ENCODE measurements at places on chromosomes 4 and X.

DNA sequence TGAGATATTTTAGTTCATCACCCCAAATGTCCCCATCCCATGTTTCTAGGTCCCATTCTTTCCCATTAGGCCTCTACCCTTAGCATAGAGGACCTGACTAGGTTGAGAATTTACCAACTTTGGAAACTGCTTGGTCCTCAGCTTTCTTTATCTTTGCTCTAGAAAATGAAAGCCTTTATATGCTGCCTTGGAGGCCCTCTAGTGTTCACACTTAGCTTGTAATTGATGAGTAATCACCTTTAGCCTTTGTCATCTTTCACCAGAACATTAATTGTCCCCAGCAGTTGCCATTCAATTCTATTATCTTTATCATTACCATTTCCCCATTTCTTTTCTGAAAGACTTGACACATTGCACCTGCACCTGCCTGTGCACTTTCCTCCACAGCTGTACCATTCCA lies 589.2 kb upstream of the NR3C2 start:
- H3K36me3 ChIP-seq = no peaks in the 10 kb centered on the region
- no peak overlapping the region for H3K27ac ChIP-seq
- H3K4me1 ChIP-seq = no peaks in the 10 kb centered on the region
- H3K27me3 ChIP-seq = no peaks in the 10 kb centered on the region

DNA sequence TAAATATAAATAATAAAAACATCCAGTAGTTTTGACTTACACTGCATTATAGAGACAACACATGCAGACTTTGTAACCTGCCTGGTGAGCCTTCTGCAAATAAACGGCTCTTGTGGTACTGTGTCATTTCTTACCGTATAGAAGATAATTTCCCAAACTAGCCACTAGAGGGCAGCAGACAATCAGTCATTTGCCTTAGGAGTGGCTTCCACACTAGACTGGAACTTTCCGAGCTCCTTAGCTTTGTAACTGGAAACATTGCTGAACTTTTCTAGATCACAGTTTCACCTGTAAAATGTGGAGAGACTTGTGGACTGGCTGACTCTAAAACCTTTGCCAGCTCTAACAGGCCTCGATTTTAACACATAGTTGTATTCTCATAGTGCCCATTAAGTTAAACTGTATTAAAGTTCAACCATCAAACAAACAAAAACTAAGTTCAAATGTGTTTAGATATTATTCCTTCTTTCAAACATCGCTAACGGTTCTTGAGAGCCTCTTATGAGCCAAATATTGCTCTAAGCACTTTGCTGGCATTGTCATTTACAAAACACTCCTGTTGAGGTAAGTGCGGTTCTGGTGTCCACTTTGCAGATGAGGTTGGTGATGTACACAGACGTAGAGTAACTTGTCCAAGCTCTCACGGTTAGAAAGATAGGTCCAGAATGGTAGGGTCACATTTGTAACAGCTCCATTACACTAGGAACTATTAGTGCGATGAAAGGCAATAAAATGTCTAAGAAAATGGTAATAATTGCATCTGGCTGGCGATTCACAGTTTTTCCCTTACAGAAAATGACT lies 345.5 kb downstream of the ANK2 start:
- H3K27ac ChIP-seq = no peak overlapping the region
- no peak for DNase-seq
- peaks cover 12% of the 10 kb centered on the region for H3K4me1 ChIP-seq
- H3K27me3 ChIP-seq = no peaks in the 10 kb centered on the region
- no peaks in the 10 kb centered on the region for H3K36me3 ChIP-seq
- H3K4me3 ChIP-seq = no peak overlapping the region

- H3K27ac ChIP-seq = no peak overlapping the region
Measured at GRCh38 chr4:129748991-129749390, 653.0 kb downstream of the C4orf33 start.

- H3K4me1 ChIP-seq = no peaks in the 10 kb centered on the region
- H3K4me3 ChIP-seq = no peak overlapping the region
- H3K27me3 ChIP-seq = no peaks in the 10 kb centered on the region
- DNase-seq = no peak
- peaks cover 22% of the 10 kb centered on the region for H3K36me3 ChIP-seq
- H3K27ac ChIP-seq = no peak overlapping the region
Measured at GRCh38 chrX:54818221-54818620, 10.7 kb downstream of the MAGED2 start.

DNA sequence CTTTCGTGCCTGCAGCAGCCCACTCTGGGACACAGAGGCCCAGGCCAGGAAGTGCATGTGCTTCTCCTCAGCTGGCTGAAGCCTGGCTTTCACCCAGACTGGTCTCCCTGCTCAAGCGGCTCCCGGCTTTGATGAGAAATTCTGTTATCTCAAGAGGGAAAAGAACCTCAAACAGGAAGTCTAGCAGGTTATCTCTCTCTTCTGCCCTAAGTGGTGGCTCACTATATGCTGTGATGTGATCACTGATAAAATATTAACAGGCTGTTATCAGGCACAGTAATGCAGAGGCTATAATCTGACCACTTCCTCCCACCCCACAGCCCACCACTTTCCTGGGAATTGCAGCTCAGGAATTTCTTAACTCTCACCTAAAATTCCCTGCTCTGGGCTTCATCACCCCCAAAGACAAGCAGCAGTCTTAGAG lies 13.3 kb downstream of the CLDN2 start:
- H3K27me3 ChIP-seq = no peaks in the 10 kb centered on the region
- no peak overlapping the region for H3K27ac ChIP-seq
- no peaks in the 10 kb centered on the region for H3K36me3 ChIP-seq
- no peak for DNase-seq

DNA sequence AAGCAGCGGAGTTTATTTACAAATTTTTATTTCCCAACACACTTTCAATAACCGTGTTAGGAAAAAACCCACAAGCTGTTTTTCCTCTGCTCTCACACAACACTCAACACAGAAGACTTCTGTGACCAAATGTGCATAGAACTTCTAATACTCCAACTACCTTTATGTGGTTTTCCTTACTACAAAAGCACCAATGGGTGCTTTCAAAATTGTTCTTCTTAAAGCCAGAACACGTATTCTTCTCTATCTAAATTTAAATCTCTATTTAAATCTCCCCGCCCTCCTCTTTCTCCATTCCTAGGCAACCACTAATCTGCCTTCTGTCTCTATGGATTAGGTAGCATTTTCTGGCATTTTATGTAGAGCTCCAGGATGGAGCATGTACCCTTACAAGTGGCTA lies 90.0 kb downstream of the SHROOM2 start:
- H3K4me3 ChIP-seq = no peak overlapping the region
- DNase-seq = no peak
- no peaks in the 10 kb centered on the region for H3K36me3 ChIP-seq
- no peaks in the 10 kb centered on the region for H3K4me1 ChIP-seq
- H3K27me3 ChIP-seq = no peaks in the 10 kb centered on the region

Data from tibial artery (tissue), 4 donors.